ENCODE measurements at places on chromosomes 2 and 18.

DNA sequence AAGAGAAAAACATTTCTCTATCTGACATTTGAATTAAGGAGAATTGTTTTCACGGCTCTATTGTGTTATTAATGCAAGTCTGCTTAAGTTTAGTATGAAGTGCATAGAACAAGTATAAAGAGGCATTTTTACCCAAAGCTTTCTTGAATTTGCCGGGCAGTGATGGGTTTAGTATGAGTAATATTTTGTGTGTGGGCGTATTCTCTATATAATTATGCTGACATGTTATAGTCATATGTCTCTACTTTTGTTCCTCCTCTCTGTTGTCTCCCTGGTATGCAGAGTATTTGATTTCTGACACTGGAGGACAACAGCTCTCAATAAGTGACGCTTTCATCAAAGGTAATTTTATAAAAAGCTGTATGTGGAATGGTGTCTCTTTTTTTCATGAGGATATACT lies 45.9 kb downstream of the PIKFYVE start:
- DNase-seq = peak; percentile 10

DNA sequence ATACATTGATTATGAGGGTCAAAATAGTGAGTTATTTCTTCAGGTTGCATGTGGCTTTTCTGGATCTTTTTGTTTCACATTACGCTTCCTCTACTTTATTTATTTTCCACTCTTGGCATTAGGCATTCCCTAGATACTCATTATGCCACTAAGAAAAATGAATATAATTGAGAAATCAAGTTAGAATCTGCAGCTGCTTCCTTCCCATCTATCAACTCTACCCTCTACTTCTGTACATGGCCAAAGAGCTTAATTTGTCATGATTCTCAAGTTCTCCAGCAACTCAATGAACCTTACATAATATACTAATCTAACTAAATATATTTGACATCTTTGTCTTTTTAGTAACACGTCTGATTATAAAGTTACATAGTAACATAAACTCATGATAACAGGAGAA lies 598.1 kb upstream of the LRRTM4 start:
- DNase-seq = no peak

GRCh38 chr18:10896851-10897250 lies 252.5 kb downstream of the PIEZO2 start:
- no peak for DNase-seq

DNA sequence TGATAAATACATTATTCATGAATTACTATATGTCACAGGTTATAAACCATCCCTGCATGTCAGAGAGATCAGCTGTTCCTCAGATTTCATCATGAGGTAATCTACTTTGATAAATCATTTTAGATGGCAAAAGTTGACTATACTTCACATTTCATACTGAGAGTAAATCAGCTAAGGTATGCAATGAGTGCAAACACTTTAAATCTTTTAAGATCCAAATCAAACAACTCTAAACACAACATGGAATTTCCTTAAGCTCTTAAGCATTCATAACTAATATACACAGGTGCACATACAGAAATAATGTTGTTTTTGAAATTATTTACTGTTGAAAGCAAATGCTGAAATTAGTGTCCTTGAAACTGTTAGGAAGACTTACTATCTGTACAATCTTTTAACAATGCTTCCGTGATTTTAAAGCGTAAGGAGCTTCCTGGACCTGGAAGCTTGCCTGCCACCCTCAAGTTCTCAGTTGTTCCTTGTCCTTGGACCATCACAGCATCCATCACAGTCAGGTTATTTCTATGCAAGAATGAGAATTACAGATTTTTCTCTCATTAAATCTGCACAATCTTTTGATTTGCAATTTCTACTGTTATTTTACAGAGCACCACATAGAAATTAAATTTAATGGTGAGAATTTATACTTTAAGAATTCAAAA lies 83.2 kb downstream of the ZAP70 start:
- no peak for DNase-seq

DNA sequence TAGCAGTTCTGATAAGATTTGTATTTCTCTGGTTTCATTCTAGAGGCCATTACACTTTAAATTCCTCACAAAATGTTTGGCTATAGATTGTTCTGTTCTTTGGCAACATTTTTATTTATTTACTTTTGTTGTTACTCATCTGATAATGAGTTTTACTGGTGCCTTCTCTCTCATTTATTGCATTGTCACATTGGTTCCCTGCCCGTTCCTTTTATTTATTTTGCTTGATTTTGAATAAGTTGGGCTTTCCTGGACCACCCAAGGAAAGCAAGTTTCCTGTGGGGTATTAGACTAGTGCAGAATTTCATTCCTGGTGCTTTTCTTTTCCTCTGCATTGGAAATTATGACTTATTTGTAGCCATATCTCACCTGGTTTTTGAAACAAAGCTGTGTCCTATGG lies 232.0 kb downstream of the SOCS6 start:
- DNase-seq = no peak

- no peak for DNase-seq
Observed at GRCh38 chr18:41145516-41145915, 809.5 kb upstream of the PIK3C3 start.

GRCh38 chr18:9706081-9706935 lies 1.8 kb upstream of the RAB31 start:
- DNase-seq = no peak

DNA sequence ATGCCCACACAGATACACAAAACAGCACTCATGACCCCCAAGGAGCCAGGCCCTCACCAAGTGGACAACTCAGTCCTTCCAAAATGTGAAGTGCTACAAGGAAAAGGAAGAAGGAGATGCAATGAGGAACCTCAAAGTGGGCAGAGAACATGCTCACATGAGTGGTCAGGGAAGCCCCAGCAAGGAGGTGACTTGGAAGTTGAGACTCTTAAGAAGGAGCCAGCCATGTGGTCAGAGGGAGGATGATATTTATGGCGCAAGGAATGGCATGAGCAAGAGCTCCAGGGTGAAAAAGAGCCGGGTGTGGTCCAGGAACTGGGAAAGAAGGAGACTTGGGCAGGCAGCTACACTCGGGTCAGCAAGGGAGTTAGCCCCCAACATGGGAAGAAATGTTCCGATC lies 30.0 kb upstream of the KLHL29 start:
- no peak for DNase-seq

- no peak for DNase-seq
Observed at GRCh38 chr2:232485348-232485756, 2.3 kb downstream of the ECEL1 start.

GRCh38 chr2:109448946-109449788 lies 164.6 kb downstream of the SEPTIN10 start:
- DNase-seq = no peak

- DNase-seq = no peak
Observed at GRCh38 chr18:43933177-43933576, 655.9 kb upstream of the SYT4 start.

DNA sequence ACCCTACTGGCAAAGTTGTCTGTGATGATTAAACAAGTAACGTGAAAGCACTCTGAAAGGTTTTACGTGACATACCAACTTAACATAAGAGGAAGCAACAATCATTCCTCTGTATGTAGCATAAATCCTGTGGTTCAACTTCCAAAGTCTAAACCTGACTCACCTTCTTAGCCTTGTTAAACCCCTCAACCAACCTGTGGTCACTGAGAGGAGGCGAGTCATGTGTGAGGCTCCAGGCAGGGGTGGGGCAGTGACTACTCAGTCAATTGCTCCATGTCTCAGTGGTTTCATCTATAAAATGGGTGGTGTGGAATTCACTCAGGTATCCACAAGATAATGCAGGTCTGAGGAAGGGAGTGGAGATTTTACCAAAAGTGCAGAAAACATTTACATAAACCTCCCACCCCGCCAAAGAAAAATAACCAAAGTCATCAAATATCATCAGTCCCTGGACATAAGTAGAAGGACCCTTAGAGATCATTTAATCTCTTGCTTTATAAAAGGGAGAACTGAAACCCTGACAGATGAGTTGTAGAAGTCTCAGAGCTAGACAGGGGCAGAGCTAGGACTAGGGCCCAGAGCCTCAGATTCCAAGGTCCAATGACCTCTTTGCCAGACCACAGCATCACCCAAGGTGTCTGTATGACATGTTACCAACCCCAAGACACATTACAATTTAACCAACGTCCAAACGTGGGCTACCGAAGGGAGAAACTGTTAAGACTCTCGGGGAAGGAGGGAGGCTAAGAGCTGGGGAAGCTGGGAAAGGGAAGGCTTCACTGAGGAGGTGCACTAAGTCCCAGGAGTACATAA lies 3.7 kb upstream of the PCBP1 start:
- DNase-seq = peak; percentile 79

DNA sequence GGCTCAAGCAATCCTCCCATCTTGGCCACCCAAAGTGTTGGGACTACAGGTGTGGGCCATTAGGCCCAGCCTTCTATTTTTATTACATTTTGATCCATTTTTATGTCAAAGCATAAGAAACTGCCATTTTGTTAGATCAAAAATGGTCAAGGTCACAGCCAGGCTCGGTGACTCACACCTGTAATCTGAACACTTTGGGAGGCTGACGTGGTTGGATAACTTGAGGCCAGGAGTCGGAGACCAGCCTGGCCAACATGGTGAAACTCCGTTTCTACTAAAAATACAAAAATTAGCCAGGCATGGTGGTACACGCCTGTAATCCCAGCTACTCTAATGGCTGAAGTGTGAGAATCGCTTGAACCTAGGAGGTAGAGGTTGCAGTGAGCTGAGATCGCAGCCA lies 49.2 kb downstream of the EEF1B2 start:
- no peak for DNase-seq

- DNase-seq = no peak
Observed at GRCh38 chr2:234193977-234194563, 143.6 kb downstream of the SPP2 start.

DNA sequence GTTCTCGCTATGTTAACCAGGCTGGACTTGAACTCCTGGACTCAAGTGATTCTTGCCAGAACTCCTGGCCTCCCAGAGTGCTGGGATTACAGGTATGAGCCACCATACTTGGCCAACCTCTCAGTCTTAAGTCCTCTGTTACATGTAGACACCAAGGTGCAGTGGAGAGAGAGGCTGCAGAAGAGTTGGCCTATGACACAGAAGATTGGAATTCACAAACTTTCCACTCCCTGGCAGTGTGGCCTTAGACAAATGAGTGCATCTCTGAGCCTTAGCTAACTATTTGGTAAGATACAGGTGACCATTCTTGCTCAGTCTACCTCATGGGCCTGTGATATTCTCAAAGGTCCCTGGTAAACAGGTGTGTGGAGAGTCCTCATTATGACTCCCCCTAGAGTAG lies 159.7 kb downstream of the MYCN start:
- DNase-seq = no peak

GRCh38 chr2:230866756-230867523 lies 2.2 kb downstream of the ITM2C start:
- DNase-seq = peak; percentile 57

DNA sequence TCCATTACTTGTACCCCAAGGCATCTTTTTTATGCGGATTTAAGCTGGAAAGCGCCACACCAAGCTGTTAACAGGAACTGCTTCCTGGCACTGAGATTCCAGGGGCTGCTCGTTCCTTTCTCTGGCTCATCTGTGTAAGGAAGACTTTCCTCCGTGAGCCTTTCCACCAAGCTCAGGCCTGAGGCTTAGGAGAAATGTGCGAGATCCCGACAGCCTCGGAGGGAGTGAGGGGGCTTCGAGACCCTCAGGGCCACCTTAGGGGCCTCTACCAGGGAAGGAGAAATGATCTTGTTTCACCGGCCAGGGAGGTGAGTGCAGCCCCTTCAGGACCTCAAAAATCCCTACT lies 17.1 kb downstream of the B3GNT7 start:
- no peak for DNase-seq

DNA sequence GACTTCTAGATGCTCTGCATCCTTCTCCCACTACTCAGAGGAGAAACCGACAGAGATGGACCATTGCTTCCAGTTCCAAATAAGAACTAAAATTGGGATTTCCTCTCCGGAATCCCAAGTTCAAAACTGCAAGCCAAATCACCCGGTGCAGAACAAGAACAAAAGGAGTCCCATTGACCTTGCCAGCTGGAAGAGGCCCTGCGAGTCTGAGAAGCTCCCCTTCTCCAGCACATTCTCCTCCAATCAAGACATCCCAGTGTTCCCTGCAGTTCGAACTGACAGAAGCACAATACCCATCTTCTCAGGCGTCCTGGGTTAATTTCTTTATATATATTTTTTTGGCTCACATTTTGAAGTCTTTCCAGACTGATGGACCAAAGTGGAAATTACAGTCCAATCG lies 195.3 kb upstream of the MEIS1 start:
- DNase-seq = no peak

GRCh38 chr2:187136646-187137045 lies 287.7 kb upstream of the ZSWIM2 start:
- DNase-seq = no peak

DNA sequence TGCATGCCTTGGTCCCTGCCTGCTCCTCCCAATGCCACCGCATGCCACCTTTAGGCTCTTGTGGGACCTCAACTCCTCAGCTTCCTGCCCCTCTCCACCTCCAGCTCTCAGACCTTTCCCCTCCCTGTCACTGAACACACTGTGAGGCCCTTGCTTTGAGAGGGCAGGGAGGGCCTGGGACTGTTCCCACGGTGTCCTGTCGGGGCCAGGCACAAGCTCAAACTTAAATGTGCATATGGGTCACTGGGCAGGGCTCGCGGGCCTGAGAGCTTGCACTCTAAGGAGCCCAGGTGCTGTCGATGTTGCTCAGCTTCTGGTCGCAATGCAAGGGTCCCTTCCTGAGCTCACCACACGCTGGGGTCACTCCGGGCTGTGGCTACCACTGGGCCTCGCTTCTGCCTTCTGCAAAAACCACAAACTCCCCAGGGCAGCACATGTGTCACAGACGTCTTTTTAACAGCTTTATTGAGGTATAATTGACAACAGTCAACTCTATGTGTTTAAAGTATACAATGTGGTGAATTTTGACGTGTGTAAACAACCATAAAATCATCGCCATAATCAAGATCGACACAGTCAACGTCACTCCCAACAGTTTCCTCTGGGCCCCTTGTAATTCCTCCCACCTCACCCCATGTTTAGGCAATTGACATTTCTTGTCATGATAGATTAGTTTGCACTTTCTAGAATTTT lies 11.9 kb upstream of the B3GNT7 start:
- DNase-seq = no peak

- DNase-seq = no peak
Observed at GRCh38 chr2:133485868-133486267, 82.4 kb downstream of the NCKAP5 start.

DNA sequence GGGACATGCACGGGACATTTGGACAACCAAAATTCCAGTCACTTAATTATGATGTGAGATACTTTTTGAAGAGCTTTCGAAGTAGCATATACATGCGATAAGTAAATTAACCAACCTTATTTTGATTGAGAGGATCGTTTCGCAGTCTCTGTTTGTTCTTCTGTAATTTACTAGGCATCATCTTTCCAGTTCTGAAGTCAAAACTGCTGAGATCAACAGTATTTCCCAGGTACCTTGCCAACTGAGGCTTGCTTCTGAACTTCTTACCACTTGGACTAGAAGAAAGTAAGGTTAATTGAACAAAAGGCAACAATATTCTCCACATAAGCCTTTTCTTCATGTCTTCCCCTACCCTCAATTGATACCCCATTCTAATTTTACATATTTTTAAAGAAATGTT lies 19.6 kb downstream of the MBD2 start:
- no peak for DNase-seq

GRCh38 chr2:70728128-70728527 lies 39.9 kb downstream of the ADD2 start:
- no peak for DNase-seq

Measured in activated CD4-positive, alpha-beta T cell treated with anti-CD3 and anti-CD28 coated beads, Interleukin-2, Interleukin-6, amounts not matched to agents 100 ng/mL and 50 ng/mL, durations not matched to agents 16 hours and 8 hours (primary cell).